ENCODE measurements at places on chromosomes 4 and X. TPM values are rescaled to one million over a fixed set of nuclear protein-coding genes. Genes with fewer than 3 reads are reported as not detected.

RHOXF1 gene
- total RNA-seq: 0.52 TPM

ZNF718 gene
- total RNA-seq: 0.07 TPM

MAGEA9B gene
- 0.47 TPM for total RNA-seq

ADH1A gene
- not detected for total RNA-seq

ANXA3 gene
- total RNA-seq: 158 TPM

GRCh38 chr4:24042094-24042493 is 152.2 kb upstream of the PPARGC1A start:
- no peak overlapping the region for H3K27ac ChIP-seq
- no peak overlapping the region for H3K4me3 ChIP-seq
- DNase-seq: no peak
- H3K4me1 ChIP-seq: no peaks in the 10 kb centered on the region
- no peaks in the 10 kb centered on the region for H3K36me3 ChIP-seq
- no peaks in the 10 kb centered on the region for H3K27me3 ChIP-seq

DNA sequence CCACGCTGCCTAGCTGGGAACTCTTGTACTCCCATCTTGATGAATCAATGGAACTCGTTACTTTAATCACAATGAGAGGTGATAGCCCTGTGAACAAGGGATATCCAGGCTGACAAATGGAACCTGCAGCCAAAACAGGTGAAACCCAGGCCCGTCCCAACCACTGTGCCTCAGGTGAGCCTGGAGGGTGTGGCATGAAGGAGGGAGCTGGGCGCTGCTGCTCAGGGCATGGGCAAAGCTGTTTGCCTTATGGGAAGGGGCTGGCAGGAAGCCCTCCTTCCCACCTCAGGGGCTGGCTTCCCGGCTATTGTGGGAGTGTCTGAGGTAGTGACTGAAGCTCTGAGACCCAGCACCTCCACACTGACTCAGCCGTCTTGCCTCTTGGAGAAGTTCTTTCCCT is 209.4 kb upstream of the ATP6AP2 start:
- H3K4me1 ChIP-seq: no peaks in the 10 kb centered on the region
- no peaks in the 10 kb centered on the region for H3K27me3 ChIP-seq
- H3K27ac ChIP-seq: no peak overlapping the region
- H3K4me3 ChIP-seq: no peak overlapping the region

- DNase-seq: no peak
- H3K27me3 ChIP-seq: no peaks in the 10 kb centered on the region
- H3K4me1 ChIP-seq: no peaks in the 10 kb centered on the region
- no peaks in the 10 kb centered on the region for H3K36me3 ChIP-seq
- H3K4me3 ChIP-seq: no peak overlapping the region
Observed at GRCh38 chr4:98352396-98352795, 91.2 kb downstream of the RAP1GDS1 start.

DNA sequence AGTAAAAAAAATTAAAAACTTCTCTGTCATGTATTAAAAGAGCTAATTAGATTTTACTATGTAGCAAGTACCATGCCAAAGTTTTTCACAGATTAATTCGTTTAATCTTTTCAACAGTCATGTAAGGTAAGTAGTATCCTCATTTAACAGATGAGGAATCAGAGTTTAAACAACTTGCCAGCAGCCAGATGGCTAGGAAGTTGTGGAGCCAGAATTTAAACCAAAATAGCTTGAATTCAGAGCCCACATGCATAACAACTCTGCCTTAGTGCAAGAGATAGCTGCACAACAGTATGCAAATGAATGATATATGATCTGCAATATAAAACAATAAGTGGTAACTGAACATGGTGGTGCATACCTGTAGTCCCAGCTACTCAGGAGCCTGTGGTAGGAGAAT is 75.3 kb downstream of the NAP1L3 start:
- no peaks in the 10 kb centered on the region for H3K4me1 ChIP-seq
- H3K4me3 ChIP-seq: no peak overlapping the region
- no peak for DNase-seq
- H3K36me3 ChIP-seq: no peaks in the 10 kb centered on the region
- H3K27ac ChIP-seq: no peak overlapping the region

DNA sequence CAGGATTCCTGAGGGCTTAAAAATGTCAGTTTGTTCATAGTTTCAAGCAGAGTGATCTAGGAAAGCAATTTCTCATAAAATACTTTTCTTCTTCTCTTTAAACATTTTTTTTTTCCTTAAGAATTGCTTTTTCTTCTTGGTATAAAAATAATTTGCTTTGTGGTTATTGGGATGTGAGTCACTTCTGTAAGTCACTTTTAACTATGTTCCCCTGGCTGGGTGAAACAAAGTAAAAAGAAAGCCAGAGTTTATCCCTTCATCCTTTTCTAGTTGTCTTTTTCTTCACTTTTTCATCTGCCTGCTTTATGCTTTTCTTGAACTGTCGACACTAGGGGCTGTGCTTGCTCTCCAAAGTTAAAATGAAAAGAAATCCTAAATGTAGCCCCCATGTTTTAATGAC is 33.5 kb downstream of the ARSJ start:
- no peaks in the 10 kb centered on the region for H3K4me1 ChIP-seq
- no peak overlapping the region for H3K27ac ChIP-seq
- H3K36me3 ChIP-seq: no peaks in the 10 kb centered on the region
- no peaks in the 10 kb centered on the region for H3K27me3 ChIP-seq
- H3K4me3 ChIP-seq: no peak overlapping the region
- DNase-seq: no peak

DNA sequence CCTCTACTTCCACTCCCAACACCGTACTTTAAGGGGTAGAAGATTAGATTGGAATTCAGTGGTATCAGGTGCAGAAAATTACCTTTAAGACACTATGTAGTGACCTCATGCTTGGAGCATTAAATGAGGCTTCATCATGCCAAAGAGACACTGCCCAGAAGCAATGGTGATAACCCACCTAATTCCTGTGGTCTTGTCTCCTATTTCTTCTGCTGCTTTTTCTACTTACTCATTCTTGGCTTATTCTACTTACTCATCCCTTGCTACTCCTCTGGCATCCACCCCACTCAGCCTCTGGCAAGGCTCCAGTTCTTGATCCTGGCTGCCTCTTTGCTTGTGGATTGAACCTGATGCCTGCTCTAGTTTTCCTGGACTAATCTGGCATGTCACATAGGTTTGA is 62.3 kb upstream of the ADAMTS3 start:
- no peak for DNase-seq
- no peak overlapping the region for H3K4me3 ChIP-seq
- H3K36me3 ChIP-seq: no peaks in the 10 kb centered on the region
- H3K27ac ChIP-seq: no peak overlapping the region
- no peaks in the 10 kb centered on the region for H3K4me1 ChIP-seq
- H3K27me3 ChIP-seq: no peaks in the 10 kb centered on the region

DNA sequence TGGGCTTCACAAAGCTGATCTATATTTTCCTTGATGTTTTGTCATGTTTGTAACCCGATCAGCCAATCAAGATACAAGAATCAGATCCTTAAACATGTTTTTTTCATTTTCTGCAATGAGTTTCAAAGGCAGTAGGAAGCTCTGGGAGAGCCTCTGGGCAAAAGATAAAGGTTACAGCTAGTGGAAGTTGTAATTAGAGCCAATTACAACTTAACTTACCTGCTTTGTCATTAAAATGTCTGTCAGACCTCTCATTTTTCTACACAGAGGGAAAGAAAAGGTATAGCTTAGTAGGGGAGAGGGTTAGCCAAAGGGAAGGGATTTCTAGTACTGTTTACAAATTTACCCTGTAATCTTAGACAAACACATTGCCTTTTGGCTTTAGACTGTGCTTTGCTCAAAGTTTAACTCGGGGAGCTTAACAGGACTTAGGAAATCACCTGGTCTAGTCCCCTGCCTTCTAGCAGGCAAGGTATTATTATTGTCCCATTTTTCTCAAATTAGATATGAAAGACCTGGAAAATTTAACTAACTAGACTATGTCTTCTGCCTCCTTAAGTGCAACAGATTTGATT is 55.8 kb downstream of the FGF16 start:
- no peaks in the 10 kb centered on the region for H3K36me3 ChIP-seq
- H3K4me3 ChIP-seq: no peak overlapping the region
- H3K27ac ChIP-seq: no peak overlapping the region
- 0 out of 2 replicates have a peak, but pooled peaks cover 6% of the 10 kb centered on the region for H3K27me3 ChIP-seq
- DNase-seq: no peak

DNA sequence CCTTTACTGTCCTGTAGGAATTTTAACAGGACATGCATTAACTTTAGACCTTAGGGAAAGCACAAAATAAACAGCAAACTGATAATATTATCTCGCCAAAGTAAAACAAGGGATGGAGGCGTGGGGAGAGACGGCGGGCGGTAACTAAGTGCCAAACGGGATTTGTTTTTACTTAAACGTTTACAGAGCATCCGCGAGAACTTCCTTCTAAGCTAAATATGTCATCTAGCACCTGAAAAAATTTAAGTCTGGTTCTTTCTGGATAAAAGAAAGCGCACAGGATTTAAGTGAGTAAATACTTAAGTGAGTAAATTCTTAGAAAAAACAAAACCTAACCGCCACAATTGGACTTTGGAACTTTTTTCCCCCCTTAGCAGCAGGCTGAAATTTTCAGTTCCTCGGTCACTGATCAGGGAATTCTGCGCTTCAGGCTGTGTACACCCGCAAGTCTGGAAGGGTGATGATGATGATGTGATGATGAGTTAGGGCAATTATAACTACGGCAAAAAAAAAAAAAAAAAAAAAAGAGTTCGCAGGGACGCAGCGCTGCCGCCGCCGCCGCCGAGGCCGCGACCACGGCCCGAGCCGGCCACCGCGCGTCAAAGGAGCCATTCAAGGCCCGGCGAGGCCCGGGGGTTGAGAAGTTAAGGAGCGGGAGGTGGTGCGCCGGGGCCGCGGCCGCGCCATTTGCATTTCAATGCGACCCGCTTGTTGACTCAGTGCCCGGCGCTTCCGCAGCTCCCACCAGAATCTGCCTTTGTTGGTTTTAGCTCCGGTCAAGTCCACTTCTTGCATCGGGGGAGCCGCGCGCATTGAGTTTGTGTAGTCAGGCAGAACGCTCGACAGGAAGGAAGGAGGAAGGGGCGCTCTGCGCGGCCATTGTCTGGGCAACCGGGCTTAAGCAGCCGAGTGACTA is 108.8 kb downstream of the SPRY1 start:
- no peak for DNase-seq
- H3K4me3 ChIP-seq: peak overlapping the region; percentile 36
- H3K27ac ChIP-seq: no peak overlapping the region
- peaks cover 15% of the 10 kb centered on the region for H3K4me1 ChIP-seq

DNA sequence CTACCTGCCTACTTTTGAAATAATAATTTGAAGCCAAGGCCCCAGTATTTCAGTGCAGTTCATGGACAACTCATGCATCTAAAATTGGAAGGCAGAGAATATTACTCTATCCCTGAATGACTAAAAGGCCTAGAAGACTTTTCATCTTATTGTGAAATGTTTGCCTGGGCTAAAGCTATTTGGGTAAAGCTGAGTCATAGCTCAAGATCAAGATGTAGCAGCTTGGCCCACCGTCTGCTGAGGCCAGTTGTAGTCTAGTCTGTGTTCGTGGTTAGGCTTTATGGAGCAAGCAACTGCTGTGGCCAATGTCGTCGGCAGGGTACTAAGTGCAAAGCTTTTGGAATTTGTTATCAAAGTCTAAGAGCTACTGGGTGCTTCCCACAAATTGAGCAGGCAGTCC is 929.1 kb downstream of the RAB28 start:
- no peaks in the 10 kb centered on the region for H3K27me3 ChIP-seq
- H3K27ac ChIP-seq: no peak overlapping the region
- no peak for DNase-seq
- no peaks in the 10 kb centered on the region for H3K4me1 ChIP-seq

GRCh38 chr4:306551-306961 is 1.3 kb upstream of the ZNF732 start:
- H3K27me3 ChIP-seq: no peaks in the 10 kb centered on the region
- DNase-seq: no peak
- no peaks in the 10 kb centered on the region for H3K36me3 ChIP-seq
- no peaks in the 10 kb centered on the region for H3K4me1 ChIP-seq
- no peak overlapping the region for H3K27ac ChIP-seq

- H3K27ac ChIP-seq: peak overlapping the region; percentile 60
- H3K36me3 ChIP-seq: peaks cover 37% of the 10 kb centered on the region
- peaks cover 13% of the 10 kb centered on the region for H3K4me1 ChIP-seq
- H3K27me3 ChIP-seq: no peaks in the 10 kb centered on the region
- no peak for DNase-seq
Observed at GRCh38 chr4:10107111-10108091, 9.2 kb downstream of the WDR1 start.

GRCh38 chr4:110904435-110905065 is 281.7 kb upstream of the PITX2 start:
- H3K4me3 ChIP-seq: no peak overlapping the region
- DNase-seq: peak; percentile 0
- H3K27ac ChIP-seq: no peak overlapping the region
